ENCODE measurements at places on chromosomes 13 and 19. TPM values are rescaled to one million over a fixed set of nuclear protein-coding genes. Genes with fewer than 3 reads are reported as not detected.

The KBTBD7 gene
- 12.0 TPM for total RNA-seq

The ANGPTL4 gene
- 0.77 TPM for total RNA-seq

The PLVAP gene
- total RNA-seq, result 0.42 TPM

The THAP8 gene
- total RNA-seq, result 10.1 TPM

The POLR2E gene
- 161 TPM for total RNA-seq

GRCh38 chr13:88976466-88976865 is 1305.3 kb downstream of the SLITRK5 start:
- DNase-seq, result no peak

DNA sequence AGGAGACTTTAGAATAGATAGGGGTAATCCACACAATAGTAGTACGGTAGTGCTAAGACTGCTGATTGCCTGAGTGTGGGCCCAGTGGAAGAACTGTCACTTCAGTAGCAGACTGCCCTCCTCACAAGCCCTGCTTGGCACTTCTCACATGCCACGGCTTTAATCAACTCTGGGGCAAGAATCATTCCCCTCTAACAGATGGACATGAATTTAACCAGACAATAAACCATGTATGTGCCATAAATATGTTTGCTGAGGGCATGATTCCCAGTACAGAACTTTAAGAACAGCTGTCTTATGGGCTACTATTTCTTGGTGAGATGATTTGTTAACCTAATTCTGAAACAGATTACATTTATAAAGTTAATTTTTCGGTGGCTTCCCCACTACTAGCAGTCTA is 22.0 kb downstream of the DPY19L3 start:
- no peak for DNase-seq

- DNase-seq, result no peak
Measured at GRCh38 chr19:21508198-21508597, 2.8 kb downstream of the ZNF429 start.

- DNase-seq, result no peak
Measured at GRCh38 chr13:113359571-113359970, 4.4 kb downstream of the GRTP1 start.

DNA sequence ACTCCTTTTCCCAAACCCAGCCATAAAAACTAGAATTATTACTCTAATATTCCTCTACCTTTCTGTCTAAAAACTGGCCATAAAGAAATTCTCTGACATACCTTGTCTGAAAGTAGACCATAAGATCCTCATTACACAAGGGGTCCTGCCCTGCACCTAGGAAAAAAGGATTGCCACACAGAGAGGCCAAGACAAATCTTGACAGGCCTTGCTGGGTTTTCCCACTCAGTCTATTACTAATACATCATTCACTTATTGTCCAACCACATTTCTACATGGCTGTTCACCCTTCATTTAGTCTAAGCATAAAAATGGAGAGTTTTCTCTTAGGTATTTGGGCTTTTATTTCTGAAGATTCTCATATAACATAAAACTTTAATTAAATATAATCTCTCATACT is 319.8 kb downstream of the PCDH20 start:
- DNase-seq, result no peak

- DNase-seq, result no peak
Measured at GRCh38 chr13:34462843-34463242, 479.2 kb upstream of the NBEA start.

GRCh38 chr19:45515807-45516401 is 8.6 kb downstream of the VASP start:
- no peak for DNase-seq

DNA sequence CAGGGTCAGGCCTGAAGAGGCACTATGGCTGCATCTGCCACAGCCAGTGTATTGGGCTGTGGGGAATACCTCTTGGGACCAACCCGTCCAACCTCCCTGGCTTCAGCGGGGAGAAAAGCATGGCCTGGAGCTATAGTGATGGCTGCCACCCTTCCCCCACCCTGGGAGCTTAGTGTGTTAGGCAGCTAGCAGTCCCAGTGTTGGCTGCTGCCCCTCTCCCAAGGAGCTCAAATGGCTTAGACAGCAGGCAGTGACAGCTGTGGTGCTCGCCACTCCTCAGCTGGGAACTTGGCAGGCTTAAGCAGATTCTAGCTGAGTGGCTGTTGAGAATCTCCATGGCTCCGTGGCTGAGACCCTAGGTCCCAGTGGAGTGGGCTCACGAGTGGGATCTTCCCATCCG is 19.7 kb downstream of the ACOD1 start:
- DNase-seq, result no peak

DNA sequence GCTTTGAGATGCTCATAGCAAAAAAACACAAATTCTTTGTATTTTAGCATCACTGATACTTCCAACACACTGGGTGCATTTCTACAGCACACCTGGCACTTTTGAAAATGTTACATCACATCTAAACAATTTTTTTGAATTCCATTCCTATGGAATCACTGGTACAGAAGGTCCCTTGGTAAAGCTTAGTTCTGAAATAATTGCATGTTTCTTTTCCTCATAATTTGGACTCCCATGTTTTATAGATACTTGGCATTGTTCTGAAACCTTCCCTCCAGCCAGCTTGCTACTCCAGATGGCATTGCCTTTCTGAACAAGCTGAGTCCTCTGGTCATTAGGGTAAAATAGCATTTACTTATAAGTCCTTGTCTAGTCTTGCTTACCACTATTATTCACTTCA is 481.3 kb upstream of the GPC6 start:
- no peak for DNase-seq

DNA sequence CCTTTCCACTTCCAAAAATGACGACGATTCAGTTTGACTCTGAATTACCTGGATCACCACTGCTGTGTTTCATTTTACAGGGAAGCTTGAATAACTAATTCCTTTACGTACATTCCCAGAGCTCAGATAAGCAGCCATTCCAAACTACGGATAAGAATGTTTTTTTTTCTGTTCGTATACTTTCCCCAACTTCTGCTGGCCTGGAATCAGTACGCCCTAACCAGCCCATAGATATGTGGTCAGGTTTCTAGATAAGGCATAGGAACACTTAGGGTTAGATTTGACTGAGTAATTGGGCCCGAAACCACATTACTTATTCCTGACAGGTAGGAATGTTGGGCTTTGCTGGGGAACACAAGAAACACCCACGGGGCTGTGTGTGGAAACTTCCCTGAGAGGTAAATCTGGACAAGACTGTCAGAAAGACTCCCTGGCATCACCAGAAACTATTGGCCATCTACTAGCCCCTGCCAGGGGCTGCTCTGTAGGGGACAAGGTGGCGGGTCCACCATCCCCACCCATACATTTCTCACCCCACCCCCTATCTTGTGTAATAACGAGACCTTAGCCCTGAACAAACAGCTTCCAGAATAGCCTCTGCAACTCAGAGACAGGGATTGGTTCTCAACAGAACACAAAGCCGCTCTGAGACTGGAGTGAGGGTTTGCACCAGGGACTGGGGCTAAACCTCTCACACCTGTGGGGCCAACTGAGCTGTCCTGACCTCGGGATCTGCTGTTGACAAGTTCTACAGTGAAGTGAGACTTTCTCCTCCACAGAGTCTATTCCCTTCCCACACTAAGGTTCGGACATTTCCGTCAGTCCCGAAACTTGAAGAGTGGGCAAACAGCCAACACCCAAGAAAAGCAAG is 15.6 kb downstream of the RHPN2 start:
- DNase-seq, result no peak
